ENCODE measurements at places on chromosomes 1 and 21.

DNA sequence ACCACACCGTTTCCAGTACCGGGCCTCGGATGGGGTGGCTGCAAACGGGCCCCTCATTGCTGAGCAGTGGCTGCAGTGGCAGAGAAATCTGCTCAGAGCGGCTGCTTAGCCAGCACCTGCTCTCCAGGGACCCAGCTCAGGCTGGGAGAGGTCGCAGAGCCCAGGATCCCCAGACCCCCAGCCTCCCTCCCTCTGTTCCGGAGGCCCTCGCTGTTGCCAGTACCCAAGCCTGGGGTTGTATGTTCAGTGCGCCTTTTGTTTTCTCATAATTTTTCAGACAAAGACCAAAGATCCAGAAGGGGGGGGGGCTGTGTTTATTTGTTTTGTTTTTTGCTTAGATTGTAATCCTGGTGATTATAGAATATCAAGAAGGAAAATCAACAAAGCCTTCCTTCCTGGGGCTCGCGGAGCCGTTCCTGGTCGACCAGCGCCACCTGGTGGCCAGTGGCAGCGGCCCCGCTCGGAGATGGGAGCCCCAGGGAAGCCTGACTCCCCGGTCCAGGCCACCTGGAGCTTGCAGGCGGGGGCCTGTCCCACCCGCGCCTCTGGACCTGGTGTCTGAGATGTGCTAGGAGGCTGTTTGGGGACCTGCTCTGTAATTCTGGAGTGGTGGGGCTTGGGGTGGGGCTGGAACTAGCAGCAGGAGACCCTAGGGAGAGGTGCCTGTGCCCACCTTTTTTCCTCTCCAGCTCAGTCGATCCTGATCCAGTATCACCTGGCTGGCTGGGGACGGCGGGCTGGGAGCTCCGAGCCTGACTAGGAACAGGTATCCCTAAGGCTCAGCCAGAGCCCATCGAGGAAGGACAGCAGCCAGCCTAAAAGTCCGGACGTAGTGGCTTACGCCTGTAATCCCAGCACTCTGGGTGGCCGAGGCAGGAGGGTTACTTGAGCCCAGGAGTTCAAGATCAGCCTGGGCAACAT, 123.9 kb upstream of the VAMP3 start:
- DNase-seq, result peak; percentile 68

GRCh38 chr1:67367370-67368045, 59.8 kb downstream of the IL12RB2 start:
- DNase-seq, result no peak

GRCh38 chr1:37303884-37304574, 170.4 kb upstream of the ZC3H12A start:
- DNase-seq, result no peak

- no peak for DNase-seq
Observed at GRCh38 chr1:177568622-177569021, 397.9 kb downstream of the BRINP2 start.

- no peak for DNase-seq
Observed at GRCh38 chr21:33393348-33393747, 9.9 kb upstream of the IFNGR2 start.

DNA sequence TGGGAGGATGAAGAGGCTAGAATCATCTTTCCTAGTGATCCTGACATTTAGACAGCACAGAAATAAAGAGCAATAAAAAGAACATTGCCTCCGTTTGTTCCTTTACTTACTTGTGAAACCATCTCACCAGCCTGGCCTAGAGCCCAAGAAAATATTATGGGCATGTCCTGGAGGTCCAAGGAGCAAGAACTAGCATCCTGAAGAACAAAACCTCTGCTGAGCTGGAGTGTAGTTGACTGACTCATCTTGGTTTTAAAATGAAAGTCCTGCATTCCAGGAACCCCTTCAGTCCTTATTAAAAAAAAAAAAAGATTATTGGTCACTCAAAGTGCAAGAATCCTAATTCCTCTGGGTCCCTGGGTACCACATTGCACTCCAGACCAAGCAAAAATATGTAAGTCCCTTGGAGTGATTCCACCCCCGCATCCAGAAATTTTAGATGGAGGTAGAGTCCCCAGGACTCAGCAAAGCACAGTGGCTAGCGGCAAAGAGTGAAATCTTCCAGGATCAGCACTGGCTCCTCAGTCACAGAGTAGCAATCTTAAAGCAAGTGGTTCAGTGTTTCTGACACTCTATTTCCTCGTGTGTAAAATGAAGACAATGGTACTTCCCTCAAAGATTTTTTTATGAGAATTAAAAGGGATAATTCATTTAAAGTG, 7.0 kb downstream of the SMCP start:
- no peak for DNase-seq

- DNase-seq, result no peak
Observed at GRCh38 chr1:233367057-233367803, 39.7 kb downstream of the MAP3K21 start.

- DNase-seq, result no peak
Observed at GRCh38 chr1:68103884-68104554, 53.6 kb upstream of the DIRAS3 start.

DNA sequence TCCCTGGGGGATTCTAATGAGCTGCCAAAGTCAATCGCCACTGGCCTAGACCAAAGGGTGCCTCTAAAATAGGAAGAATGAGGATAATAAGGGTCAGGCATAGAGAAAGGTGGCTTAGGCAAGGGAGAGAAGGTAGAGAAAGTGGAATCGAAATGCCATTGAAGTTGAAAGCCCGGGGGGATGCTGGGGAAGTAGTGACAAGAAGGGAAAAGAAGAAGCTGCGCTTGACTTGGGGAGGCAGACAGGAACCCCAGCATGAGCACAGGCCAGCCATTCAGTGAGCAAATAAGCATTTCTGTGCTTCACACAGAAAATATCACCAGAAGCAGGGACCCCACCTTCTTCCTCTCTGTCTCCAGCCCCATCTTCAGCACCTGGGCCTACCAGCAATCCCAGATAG, 1.5 kb downstream of the CD2 start:
- no peak for DNase-seq

- peak; percentile 54 for DNase-seq
Observed at GRCh38 chr21:45592208-45592619, 50.0 kb upstream of the SLC19A1 start.

DNA sequence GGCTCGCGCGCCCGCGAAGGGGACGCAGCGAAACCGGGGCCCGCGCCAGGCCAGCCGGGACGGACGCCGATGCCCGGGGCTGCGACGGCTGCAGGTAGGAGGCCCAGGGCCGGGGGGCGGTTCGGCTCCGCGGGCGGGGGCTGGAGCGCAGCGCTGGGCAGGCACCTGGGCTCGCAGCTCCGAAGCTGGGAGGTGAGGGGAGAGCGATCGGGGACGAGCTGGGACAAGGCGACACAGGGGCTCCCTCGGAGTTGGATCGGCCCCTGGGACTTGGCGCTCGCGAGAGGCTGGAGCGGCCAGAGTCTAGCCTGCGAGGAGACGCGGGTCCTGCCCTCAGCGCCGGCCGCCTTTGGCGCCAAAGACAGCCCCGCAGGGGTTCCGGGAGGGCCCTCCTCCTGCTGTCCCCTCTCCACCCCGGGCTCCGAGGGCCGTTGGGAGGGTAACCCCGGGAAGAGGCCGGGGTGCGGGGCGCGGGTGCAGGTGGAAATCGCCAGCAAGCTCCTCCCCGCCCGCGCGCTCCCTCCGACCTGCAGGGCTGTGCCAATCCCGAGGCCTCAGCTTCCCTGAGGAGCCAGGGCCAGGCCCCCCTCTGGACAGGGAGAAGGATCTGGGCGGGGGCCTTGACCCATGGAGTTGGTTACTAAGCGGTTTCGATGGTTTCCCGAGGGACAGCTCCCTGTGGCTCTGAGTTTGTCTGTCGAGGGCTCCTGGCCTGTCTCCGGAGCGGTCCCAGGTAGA, 401 bp downstream of the TP73 start:
- DNase-seq, result no peak

- DNase-seq, result no peak
Observed at GRCh38 chr1:32894681-32895080, 6.5 kb downstream of the TMEM54 start.

DNA sequence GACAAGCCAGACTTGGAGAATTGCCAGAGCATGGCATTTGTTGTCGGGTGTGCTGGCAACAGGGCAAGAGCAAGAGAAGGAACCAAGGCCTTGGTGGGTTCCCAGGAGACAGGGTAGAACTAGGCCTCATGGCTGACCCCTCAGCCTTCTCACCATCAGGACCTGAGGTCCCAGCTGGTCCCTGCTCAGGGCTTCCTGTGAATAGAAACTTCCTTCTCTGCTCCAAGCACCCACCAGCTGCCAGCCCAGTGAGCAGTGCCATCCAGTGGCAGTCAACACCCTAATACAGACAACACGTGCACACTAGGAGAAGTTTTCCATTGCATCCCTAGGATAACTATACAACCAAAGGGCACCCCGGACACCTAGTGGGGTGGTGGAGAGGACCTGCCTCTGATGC, 22.8 kb downstream of the S100A6 start:
- DNase-seq, result no peak

DNA sequence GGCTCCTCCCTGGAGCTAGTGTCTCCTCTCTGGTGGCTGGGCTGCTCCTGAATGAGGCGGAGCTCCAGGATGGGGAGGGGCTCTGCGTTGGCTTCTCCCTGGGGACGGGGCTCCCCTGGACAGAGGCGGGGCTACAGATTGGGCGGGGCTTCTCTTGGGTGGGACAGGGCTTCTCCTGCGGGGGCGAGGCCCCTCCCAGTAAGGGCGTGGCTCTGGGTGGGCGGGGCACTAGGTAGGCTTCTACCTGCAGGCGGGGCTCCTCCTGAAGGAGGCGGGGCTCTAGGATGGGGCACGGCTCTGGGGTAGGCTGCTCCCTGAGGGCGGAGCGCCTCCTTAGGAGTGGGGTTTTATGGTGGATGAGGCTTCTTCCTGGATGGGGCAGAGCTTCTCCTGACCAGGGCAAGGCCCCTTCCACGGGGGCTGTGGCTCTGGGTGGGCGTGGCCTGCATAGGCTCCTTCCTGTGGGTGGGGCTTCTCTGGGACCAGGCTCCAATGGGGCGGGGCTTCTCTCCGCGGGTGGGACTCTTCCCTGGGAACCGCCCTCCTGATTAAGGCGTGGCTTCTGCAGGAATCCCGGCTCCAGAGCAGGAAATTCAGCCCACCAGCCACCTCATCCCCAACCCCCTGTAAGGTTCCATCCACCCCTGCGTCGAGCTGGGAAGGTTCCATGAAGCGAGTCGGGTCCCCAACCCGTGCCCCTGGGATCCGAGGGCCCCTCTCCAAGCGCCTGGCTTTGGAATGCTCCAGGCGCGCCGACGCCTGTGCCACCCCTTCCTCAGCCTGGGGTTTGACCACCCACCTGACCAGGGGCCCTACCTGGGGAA, 22.7 kb upstream of the ARF1 start:
- DNase-seq, result peak; percentile 40

GRCh38 chr1:7698641-7699040, 72.5 kb upstream of the VAMP3 start:
- no peak for DNase-seq

DNA sequence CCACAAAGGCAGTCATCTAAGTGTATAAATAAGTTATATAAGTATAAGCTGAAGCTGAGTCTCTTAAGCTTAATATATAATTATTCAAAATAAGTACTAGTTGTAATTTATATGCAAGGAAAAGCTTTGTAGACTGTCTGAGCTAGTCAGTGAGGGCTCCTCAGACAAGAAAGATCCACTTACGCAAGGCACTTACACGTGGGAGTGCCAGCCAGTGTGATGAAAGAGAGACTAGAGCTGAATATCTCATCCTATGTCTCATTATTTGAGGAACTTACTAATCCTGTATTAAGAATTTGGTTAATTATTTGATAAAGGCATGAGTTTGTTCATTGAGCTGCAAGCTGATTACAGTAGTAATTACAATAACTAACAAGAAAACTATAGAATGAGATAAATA, 146.9 kb downstream of the PDE4B start:
- DNase-seq, result no peak

DNA sequence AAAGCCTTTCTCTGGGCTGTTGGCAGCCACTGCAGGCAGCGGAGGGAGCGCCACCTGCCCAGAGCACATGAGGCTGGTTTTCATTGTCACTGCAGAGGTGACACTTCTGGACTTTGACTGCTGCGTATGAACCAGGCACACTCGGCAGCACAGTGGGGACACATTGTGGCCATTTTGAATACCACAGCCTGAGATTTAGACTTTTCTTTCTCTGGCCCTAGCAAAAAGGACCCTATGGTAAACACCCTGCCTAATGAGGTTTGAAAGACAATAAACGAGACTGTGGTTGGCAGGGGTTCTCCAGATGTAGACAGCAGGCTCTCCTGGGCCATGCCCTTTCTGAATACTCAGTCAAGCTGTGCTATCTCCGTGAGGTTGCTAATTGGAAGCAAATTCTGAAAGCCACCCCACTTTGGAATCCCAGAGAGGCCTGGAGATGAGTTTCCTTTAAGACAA, 12.0 kb upstream of the KCNE2 start:
- no peak for DNase-seq

GRCh38 chr1:151325231-151325630, 2.0 kb downstream of the PI4KB start:
- no peak for DNase-seq

- no peak for DNase-seq
Observed at GRCh38 chr1:223645903-223646302, 19.6 kb downstream of the CAPN8 start.

- DNase-seq, result no peak
Observed at GRCh38 chr1:178727014-178727895, 2.2 kb downstream of the RALGPS2 start.

DNA sequence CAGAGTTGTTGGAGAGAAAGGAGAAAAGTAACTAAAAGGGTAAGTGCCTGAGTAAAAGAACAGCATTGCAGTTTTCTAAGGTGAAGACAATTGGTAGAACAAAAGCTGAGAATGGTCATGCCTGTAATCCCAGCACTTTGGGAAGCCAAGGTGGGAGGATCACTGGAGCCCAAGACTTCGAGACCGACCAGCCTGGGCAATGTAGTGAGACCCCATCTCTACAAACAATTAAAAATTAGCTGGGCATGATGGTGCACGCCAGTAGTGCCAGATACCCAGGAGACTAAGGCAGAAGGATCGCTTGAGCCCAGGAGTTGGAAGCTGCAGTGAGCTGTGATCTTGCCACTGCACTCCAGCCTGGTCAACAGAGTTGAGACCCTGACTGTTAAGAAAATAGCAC, 15.2 kb upstream of the PGD start:
- DNase-seq, result no peak

DNA sequence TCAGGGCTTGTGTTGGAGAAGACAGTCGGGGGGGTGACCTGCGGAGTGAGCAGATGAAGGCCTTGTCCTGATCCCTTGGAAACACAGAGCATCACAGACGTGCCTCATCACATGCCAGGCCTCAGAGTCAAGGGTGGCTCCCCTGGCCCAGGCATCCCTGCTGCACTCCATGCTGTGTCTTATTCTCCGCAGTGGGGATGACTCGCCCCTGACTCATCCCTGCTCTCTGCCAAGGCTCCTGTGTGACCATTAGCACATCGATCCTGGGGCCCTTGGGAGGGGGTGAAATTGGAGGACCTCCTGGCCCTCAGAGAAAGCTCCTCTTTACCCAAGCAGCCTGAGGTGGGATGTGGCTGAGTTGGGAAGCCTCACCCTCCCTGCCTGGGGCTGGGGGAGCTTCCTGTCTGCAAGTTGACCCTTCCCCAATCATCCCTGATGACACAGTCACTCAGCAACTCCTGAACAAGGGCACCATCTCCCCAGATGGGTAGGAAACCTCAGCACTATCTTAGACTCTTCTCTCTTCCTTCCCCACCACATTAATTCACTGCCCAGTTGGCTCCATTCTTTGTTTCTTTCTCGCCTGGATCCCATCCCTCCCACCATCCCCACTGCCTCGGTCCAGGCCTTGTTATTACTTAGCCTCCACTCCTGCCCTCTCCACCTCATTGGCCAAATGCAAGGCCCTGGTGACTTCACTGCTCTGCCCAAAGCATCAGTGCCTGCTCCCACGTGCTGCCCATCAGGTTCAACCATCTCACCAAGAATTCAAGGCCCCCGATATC, 74.6 kb downstream of the CAMK2N1 start:
- DNase-seq, result peak; percentile 16

Measured in activated CD4-positive, alpha-beta T cell treated with anti-CD3 and anti-CD28 coated beads for 24 hours (primary cell).